ENCODE measurements at places on chromosomes 5 and 9.

GRCh38 chr5:159052401-159053011, 47.2 kb downstream of the EBF1 start:
- DNase-seq: no peak

GRCh38 chr9:84858364-84858763, 188.8 kb downstream of the NTRK2 start:
- DNase-seq: no peak

- DNase-seq: no peak
Measured at GRCh38 chr9:105057551-105057950, 129.6 kb upstream of the ABCA1 start.

DNA sequence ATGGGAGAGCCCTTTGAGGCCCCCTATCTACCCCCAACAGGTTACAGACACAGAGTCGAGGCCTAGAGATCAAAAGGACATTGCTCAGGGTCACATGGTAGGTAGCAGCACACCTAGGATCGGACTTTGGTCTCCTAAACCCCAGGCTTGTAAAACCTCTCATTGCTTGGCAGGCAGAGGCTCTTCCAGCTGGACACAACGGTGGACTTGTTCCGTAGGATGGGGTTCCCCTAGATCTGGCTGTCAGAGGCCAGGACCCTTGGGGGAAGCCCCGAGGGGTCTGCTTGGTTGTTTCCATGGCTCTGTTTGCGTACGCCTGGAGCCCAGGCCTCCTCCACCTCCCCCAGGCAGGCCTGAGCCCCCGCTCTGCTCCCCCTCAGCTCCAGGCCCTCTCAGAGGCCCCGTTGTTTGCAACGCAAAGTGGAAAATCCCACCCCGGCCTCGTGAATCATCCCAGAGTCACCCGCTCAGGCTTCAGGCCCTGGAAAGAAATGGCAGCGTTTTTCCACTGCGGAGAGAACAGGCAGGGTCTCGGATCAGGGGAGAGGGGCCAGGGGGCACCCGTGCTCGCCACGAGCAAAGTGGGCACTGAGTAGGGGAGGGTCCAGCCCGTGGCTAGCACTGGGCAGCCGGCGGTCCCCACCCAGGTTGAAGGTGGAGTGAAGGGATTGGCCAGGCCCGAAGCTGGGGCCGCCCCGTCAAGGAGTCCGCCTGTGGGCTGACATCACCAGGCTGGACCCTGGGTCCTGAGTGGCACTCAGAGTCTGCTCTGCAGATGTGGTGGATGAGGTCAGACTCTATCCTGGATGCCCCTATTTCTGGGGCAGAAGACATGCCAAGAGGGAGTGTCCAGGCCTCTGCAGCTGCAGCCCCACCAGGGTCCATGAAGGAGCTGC, 19.8 kb downstream of the COL27A1 start:
- DNase-seq: no peak

DNA sequence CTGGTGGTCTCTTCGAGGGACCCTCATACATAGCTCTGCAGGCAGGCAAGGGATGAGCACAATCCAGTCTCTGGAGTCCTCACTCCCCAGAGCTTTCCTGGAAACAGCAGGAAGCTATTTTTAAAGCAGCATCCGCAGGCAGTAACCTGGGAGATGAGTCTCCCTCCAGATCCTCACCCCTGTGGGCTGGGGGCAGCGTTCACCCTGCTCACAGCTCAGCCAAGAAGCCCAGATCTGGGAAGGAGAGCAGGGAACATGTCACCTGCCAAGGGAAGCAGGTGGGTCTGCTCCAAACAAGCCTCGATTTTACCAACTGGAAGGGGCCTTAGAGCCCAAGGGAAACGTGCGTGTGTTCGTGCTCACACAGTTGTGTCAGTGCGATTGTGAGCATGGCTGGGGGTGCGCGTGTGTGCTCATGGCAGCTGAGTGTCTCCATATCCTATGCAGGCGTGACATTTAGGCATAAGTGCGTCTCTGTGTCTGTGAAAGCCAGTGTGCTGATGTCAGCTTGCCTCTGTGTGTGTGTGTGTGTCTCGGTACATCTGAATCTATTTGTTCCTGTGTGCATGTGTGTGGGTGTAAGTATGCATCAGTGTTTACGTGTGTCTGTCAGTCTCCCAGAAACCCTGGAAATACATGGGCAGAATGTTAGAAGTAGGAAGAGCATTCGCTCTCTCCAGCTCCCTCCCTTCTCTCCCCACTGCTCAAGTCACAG, 40.6 kb upstream of the CPLX2 start:
- DNase-seq: no peak

DNA sequence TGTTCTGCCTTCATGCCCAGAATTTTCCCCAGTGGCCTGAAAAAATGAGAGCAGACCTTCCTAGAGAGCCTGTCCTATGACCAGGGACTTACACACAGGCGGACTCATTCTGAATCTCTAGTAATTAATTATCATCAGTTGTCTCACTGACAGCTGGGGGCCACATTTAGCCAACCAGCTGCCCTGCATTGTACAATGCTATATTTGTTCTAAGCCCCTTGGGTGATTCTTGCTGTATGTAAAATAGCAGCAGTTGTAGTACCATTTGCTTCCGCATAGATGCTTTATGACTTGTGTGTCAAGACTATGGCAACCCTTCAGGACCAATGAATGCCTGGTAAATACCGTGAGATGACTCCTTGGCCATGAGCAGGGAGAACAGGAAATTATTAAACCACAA, 415.4 kb upstream of the SEMA6A start:
- no peak for DNase-seq

GRCh38 chr9:6089300-6089699, 73.9 kb upstream of the RANBP6 start:
- no peak for DNase-seq

GRCh38 chr9:72980600-72981265, 27.9 kb upstream of the ALDH1A1 start:
- no peak for DNase-seq

DNA sequence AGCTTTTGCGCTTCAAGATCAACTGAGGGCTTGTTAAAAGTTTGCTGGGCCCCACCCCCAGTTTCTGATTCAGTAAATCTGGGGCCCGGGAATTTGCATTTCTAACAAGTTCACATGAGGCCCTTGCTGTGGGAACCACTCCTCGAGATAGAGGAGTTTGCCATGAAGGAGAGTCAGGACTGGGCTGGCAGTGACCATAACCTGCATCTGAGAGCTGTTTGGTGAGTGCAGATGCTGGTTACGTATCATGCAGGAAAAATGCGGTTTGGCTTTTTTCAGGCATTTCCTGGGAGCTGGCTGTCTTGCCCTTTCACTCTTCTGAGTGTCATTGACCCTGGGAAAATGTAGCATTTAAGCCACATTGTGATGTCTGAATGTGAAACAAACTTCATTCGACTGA, 9.4 kb upstream of the ANGPTL2 start:
- no peak for DNase-seq

GRCh38 chr5:32805971-32806638, 95.0 kb downstream of the NPR3 start:
- DNase-seq: no peak

- peak; percentile 20 for DNase-seq
Measured at GRCh38 chr5:31232273-31232888, 38.9 kb downstream of the CDH6 start.

DNA sequence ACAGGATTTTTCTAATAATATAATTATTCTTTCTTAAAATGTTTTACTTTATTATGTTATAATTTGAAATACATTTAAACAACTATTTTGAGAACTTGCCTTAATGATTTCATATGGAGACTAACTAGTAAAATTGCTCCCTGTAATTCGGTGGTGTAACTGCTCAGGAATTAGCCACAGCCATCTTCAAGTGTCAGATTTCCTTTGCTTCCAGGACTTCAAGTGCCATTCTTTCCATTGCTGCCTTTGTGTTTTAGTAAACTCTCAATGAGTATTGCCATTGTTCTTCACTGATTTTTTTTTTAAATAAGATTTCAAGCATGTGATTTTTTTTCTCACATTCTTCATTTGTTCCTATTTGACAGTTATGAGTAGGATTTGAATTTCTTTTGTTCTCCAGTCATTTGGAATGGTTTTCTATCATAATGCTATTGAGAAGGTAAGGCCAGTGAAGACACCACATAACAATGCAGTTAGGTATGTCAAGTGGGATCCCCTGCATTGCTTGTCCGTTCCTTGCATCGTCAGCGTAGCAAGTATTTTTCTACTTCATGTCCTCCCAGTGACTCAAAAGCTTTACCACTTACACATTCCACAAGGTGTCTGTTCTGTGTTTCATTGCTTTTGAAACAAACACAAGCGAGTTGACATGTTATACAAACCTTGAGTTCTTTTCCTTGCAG, 83.7 kb downstream of the LNPEP start:
- DNase-seq: no peak

- no peak for DNase-seq
Measured at GRCh38 chr5:115257981-115258380, 4.7 kb downstream of the PGGT1B start.

DNA sequence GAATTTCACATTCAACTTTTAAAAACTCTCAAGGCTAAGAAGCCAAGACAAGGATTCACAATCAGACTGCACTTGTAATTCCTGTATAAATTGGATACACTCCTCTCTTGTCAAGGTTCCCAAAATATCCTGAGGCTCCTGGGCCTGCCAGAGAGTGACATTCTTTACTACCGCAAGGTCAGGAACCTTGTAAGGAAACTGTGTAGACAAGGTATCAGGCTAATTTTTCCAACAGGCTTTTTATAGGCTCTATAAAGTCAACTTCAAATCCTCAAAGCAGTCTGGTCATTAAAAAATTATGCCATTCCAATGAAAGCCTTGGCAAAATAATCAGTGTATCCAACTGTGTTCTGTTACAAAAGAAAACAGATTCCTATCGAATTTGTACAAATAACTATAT, 15.5 kb upstream of the PAIP1 start:
- no peak for DNase-seq

DNA sequence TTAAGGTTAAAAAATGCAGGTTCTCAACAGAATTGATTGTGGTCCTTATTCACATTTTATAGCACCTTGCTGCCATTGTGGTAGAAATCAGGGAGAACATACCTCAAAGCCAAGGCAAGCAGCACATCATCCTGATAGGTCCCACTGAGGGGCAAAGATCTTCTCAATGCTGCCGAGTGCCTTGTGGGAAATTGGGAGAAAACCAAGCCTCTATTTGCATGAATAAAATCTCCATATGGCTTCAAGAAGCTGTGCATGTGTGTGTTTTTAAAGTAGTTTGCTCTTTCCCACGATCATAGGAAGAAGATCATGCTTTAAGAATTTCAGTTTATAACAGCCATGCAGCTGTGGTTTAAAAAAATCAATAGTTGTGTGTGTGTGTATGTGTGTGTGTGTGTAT, 216.9 kb upstream of the FBXL7 start:
- DNase-seq: no peak

DNA sequence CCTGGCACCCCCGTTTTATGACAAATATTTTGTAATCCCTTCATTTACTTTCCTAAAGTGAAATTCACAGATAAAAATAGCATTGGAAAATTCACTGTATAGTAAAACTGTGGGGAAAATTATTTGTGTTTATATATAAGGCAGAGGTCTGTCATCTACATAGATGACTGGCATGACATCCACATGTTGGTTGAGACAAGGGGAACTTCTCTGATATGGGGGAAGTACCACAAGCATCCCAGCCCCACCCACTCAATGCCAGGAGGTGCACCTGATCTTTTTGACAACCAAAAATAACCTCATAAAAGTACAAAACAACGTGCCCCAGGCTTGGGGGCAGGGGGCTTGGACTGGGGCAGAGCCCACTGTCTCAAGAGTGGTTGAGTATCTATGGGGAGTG, 6.3 kb upstream of the TDRD7 start:
- no peak for DNase-seq

DNA sequence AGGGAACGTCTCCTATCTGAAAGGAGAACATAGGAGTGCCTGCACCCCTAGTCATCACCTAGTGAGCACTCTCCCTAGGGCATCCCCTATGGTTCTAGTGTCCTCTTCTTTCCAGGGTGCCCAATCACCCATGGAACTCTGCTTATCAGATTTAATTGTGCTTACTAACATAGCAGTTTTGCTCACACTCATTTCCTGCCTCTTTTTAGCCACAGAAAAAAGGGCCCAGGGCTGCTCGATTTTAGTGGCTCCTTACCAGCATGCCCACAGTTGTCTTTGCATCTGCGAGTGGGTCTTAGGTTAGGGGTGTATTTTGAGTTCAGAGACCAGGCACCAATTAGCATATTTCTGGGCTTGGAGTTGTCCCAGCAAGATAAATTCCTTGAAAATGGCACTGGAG, 1110.2 kb downstream of the TAF11L14 start:
- DNase-seq: no peak

GRCh38 chr5:74612045-74612444, 28.5 kb downstream of the ENC1 start:
- no peak for DNase-seq

- DNase-seq: no peak
Measured at GRCh38 chr9:92619601-92620300, 50.2 kb downstream of the IPPK start.

DNA sequence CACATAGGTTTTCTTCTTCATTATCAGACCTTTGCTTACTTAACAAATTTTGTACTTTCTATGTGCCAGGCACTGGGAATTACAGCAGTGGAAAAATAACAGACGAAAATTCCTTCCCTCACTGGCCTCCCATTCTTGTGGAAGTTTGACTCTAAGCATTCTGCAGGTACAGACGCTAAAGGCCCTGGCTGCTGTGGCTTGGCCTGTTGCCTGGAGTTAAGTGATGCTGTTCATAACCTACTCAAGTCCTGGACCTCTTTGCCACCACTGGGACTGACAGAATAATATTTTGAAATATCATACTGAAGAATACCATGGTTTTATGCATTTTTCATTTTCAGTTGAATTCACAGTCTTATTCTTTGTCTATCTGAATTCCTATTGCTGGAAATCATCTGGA, 97.3 kb upstream of the SPATA31C2 start:
- DNase-seq: no peak

GRCh38 chr5:80189201-80189600, 66.6 kb downstream of the SERINC5 start:
- DNase-seq: no peak

- DNase-seq: no peak
Measured at GRCh38 chr9:9283159-9283986, 1329.4 kb downstream of the PTPRD start.

DNA sequence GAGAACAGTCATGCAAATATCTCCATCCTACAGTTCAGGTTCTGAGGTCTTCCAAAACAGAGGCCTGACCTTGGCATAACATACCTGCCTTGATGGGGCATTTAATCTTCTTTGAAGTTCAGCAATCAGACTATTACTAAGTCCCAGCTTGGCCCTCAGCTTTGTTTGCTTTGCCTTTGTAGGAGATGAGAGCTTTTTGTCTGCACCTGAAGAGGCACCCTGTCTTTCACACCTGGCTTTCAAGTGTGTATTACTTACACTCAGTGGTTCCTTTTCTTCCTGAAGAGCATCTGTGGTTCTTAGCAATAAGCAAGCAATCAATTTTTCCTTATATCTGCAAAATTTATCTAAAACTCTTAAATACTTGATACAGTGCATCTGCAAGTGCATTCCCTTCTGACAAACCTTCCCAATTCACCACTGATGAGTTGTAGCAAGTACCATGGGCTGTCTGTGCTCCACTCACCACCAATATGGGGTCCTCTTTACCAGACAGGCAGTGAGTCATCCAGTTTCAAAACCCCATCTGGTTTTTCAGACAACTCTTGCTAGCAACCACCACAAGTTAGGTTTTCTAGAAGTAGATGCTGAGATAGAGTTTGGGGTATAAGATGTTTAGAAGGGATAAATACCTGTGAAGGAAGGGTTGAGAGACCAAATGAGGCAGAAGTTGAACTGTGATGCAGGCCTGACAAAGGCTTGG, 100.2 kb downstream of the HINT1 start:
- no peak for DNase-seq

- no peak for DNase-seq
Measured at GRCh38 chr9:118162716-118163115, 458.5 kb downstream of the TLR4 start.

- no peak for DNase-seq
Measured at GRCh38 chr9:38713426-38713825, 6.5 kb downstream of the FAM240B start.

- no peak for DNase-seq
Measured at GRCh38 chr5:52748590-52748989, 39.1 kb upstream of the ITGA1 start.

Measured in NCI-H1105 treated with DMSO at 0.1 percent for 48 hours (cell line).